ENCODE measurements at places on chromosomes 12 and 14.

DNA sequence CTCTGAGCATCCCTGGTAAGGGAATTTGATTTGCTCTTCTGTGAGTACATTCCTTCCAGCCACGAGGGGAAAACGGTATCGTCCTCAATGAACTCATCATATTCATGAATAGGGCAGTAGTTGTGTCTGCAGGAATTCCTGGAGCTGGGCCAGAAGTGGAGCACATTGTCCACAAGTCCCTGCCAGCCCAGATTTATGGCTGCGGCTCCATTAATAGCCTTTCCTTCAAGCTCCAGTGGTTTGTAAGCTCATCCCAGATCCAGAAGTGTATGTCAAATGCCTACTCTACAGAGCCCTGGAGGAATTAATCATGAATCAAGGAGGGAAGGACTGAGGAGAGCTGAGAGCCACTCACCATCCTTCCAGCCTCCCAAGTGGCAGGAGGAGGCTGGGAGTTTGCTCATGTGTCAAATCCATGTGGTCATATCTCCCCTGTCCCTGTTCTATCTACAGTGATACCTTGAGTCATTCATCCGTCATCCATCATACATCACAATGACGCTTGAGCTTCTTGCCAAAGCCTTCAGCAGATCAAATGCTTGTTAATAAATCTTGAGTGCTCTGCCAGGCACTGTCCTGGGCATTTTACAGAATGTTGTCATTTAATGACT is 65.5 kb downstream of the SVOP start:
- DNase-seq = peak; percentile 82

DNA sequence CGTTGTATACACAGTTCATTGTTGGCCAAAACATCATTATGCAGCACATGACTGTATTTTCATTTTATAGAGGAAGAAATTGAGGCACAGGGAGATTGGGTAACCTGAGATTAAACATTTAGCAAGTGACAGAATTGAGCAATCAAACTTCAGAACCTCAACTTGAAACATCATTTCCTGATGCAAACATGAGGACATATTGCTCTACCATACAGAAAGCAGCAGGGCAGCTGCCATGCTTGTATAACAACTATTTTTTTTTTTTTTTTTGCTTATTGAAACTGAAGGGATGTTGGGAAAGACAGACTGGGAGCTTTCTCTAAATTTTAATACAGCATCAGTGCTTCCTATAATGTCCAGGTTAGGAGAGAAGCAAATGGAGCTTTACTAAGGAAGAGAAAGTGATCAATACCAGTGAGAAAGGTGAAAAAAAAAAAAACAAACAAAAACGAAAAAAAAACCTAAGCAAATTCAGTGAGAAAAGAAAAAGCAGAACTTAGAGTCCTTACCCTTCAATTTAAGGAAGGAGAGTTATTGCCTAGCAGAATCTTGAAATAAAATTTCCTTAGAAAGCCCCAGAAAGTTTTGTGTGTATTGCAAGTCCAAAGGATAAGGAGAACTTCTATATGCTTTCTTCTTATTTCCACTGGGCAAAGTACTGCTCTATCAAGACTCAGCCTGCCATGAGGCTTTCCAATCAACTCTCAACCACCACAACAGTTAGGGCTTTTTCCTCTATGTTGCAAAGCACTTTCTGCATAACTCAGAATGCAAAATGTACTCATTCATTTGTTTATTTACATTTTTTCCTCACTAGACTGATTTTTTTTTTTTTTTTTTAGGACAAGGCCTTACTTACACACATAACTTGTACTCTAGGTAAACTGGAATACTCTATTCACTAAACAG is 21.6 kb downstream of the BTG1 start:
- no peak for DNase-seq

GRCh38 chr12:93128332-93128707 is 199.2 kb upstream of the EEA1 start:
- no peak for DNase-seq

DNA sequence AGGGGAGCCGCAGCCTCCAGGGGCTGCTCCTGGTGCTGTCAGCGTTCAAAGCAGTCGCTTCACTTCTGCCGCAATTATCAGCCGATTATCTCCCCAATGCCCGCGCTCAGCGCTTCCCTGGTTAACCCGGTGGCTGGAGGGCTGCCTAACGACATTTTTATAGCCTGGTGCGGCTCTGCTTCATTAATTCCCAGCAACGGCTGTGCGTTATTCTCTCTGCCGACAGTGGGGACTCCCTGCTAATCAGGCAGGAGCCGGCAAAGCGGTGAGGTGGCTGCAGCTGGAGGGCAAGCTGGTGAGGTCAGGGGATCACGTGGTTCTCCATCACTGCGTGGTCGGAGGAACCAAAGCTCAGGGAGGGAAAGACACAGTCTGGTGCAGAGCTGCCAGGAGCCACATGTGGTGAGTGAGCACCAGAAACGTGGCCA is 62.9 kb downstream of the GLRX5 start:
- DNase-seq = peak; percentile 49

- DNase-seq = no peak
These were observed 11.0 kb upstream of the TBPL2 start for GRCh38 chr14:55451398-55451797.

GRCh38 chr12:17588968-17589367 is 501.0 kb downstream of the RERGL start:
- no peak for DNase-seq

- DNase-seq = no peak
These were observed 1041.8 kb downstream of the VRK1 start for GRCh38 chr14:97838986-97839385.

DNA sequence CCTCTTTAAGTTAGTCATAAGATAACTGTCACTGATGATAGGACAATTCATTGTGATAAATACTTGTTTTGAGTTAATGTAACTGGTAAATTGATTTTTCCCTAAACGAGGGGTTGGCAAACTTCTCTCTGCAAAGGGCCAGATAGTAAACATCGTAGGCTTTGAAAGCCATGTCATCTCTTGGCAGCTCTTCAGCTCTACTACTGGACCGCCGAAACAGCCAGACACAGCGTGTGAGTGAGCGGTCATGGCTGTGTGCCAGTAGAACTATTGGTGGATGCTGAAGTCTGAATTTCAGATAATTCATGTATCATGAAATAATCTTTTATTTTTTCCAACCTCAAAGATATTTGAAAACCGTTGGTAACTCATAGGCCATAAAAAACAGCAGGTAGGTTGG is 9.9 kb downstream of the PIWIL1 start:
- no peak for DNase-seq

GRCh38 chr12:75062691-75063090 is 146.9 kb downstream of the KCNC2 start:
- no peak for DNase-seq

DNA sequence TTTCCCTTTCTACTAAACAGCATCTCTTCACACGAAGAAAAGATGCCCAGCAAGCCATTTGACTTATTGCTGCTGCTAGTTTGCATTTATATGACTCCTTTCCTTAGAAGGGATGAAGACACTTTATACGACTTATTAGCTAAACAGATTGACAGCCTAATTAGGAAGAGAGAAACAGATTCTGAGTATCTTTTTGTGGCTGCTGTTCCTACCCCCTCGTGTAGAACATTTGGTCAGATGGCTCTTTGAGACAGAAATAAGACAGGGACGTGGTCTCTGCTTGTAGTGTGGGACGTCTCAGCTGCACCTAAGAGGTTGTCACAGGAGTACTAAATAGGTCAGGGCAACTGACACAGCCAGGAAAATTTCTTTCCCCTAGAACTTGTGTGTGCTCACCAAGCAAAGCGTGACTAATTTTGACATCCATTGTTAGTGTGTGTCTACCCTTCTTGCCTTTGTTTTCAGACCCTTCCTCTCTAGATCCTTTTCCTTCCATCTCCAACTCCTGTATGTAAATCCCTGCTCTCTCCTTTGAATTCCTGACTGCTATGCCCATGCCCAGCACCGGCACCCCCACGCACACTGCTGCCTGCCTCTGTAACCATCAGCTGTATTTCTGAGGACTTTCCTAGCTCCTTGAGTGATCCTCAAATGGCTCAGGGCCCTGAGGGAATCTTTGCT is 83.2 kb downstream of the DAD1 start:
- DNase-seq = peak; percentile 55

DNA sequence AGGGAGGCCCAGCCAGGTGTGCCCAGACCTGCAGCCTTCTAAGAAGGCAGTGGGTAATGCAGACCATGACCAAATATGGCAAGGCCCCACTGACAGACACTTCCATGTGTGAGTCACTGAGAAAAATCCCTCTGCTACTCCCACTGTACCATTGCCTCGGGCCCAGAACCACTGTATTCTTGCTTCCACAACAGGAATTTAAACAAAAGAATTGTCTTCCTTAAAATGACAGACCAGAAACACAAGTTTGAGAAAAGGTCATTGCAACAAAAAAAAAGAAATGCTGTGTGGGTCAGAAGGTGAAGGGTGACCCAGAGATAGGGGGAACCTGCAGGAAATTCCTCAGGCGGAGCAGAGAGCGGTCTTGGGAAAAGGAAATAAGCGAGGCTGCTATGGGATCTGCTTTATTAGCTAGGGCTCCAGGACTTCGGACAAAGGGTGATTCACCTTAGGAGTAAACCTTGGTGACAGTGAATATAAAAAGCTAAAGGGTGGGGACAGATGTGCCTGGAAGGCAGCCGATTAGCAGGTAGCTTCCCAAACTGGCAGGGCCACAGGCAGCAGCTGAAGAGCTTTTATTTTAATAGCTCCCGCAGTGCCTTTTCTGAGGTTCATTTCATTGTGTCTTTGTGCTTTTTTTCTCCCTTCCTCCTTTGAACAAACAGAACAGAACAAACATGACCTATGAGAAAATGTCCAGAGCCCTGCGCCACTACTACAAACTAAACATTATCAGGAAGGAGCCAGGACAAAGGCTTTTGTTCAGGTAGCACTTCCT is 185.3 kb upstream of the BCL2L14 start:
- DNase-seq = peak; percentile 90

- peak; percentile 31 for DNase-seq
These were observed at the start of gene PPP1R36 for GRCh38 chr14:64549791-64550620. Gene PPP1R36, plus strand, starts transcription at chr14:64549961. Its CDS starts 37 bp downstream, at chr14:64549998.

- DNase-seq = no peak
These were observed 13.3 kb downstream of the ANKRD9 start for GRCh38 chr14:102496331-102496691.

DNA sequence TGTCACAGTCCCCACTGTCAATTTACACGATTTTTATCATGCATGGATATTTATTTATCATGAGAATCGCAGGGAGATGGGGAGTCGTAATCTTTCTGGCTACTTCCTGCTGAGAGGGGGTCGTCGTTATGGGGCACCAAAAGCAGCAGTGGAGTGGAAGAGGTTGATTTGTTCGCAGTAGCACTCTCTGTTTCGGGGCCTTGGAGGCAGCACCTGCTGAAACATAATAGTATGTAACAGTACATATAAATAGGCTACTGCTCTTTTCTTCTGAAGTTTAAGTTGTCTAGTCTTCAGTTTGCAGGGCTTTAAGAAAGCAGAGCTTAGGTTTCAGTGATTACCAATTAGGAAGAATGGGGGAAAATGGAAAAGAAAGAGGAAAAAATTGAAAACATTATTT is 3.8 kb downstream of the SOAT2 start:
- DNase-seq = no peak

DNA sequence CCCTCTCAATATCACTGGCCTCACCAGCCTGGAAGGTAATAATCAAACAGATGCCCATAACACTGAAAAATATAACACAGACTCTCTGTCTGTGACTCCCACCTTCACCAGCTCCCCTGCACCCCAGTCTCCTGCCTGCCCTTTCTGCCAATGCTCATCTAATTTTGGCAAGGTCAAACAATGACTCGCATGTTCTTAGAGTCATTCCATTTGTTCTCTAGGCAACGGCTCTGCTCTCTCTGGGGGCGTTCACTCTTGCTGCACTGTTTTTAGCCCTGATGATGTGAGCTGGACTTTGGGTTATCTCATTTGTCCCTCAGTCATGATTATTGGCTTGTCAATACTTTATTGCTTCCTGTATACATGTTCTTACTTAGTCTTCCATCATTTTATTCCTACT is 691.8 kb downstream of the FLRT2 start:
- DNase-seq = no peak

DNA sequence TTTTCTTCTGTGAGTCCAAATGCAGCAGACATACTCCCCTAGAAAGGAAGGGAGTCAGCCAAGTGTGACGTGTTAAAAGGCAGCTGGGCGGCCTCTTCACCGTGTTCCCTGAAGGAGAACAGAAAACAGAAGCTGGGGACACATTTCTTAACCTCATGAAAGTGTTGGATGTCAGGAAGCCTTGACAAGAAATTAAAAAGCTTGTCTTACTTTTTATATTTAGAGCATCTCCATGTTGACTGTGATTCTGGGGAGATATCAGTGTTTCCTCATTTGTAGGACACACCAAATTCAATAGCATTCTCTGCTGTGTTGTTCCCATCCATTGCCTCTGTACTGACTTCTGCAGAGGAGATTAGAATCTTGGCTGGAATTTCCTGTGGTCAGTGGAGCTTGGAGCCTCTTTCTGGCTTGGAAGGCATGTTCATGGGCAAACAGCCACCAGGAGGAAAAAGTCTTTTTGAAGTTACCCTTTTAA is 93.7 kb downstream of the RMST start:
- no peak for DNase-seq

DNA sequence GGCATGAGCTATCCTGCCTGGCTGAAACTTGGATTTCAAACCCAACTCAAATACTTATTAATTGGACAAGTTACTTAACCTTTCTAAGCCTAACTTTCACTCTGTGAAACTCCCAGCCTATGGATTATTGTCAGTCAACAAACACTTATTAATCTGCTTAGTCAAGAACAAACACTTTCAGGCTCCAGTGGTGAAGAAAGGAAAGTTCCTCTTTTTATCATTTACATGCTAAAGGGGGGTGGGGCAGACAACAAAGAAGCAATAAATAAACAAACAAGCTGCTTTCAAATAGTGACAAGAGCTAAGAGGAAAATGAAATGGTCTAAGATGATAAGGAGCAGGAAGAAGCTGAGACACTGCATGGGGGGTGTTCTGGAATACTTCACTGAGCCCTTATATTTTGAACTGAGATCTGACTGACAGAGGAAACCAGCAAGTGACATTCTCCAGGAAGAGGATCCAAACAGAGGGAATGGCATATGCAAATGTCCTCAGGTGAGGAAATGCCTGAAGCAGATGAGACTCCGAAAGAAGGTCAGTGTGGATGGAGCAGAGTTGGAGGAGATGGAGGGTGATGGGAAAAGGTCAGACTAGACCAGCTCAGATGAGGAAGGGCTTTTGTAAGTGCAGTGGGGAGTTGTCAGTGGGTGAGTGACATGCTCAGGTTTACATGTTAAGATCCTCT is 259.6 kb downstream of the ITPR2 start:
- DNase-seq = no peak

Data from RPMI7951 (cell line).